ENCODE measurements at places on chromosomes 12 and 14. TPM values are rescaled to one million over a fixed set of nuclear protein-coding genes. Genes with fewer than 3 reads are reported as not detected.

Gene CLEC2A
- not detected for total RNA-seq

DNA sequence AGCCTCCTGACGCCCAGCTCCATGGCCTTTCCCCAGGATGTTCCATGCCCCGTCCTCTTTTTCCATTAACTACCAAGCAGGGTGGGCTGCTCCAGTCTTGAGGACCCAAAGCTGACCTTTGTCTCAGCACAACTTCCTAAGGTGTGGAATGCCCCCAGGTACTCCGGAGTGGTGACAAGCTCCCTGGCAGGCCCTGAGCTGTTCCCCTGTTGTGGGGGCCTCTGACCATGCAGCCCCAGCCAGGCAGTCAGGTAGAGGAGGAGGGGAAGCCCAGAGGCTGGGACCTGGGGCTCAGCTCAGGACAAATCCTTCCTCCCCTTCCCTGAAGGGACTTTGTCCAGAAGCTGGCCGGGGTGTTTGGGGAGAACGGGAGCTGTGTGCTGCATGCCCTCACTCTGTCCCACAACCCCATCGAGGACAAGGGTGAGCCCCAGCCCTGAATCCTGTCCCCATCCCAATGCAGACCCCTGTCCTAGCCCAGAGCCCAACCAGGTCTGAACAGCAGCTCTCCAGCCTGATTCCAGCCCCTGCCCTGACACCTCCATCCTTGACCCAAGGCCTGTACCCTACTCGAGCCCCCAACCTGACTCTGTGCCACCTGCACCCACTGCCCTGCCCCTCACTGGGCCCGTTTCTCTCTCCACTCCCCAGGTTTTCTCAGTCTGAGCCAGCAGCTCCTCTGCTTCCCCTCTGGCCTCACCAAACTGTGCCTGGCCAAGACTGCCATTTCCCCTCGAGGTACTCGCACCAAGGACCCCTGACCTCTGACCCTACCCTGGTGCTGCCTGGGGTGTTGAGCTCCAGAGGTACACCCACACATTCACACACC, 4.4 kb downstream of the CARMIL3 start:
- no peak overlapping the region for H3K4me3 ChIP-seq
- H3K27ac ChIP-seq = no peak overlapping the region
- DNase-seq = no peak
- peaks cover 15% of the 10 kb centered on the region for H3K4me1 ChIP-seq
- no peaks in the 10 kb centered on the region for H3K36me3 ChIP-seq

Gene SPTSSA
- total RNA-seq = 24.7 TPM

DNA sequence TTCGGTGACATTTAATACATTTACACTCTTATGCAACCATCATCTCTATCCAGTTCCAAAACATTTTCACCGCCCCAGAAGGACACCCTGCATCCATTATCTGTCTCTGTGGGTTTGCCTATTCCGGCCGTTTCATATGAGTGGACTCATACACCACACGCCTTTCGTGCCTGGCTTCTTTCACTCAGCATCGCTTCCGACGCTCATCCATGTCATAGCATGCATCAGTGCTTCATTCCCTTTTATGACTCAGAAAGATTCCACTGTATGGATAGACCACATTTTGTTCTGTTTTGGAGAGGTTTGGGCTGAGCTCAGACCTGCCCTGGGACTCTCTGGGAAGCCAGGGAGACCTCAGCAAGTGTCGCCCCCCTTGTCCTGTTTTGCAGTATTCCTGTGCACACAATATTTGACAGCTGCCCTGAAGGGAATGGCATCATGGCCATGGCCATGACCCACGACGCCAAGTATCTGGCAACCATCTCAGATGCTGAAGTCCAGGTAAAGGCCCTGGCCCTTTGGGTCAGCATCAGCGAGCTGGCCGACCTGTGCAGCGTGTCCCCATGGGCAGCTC, 23.8 kb downstream of the CFAP251 start:
- H3K27me3 ChIP-seq = no peaks in the 10 kb centered on the region
- no peak for DNase-seq
- H3K4me3 ChIP-seq = no peak overlapping the region
- peak overlapping the region; percentile 81 for H3K27ac ChIP-seq
- H3K36me3 ChIP-seq = peaks cover 7% of the 10 kb centered on the region

DNA sequence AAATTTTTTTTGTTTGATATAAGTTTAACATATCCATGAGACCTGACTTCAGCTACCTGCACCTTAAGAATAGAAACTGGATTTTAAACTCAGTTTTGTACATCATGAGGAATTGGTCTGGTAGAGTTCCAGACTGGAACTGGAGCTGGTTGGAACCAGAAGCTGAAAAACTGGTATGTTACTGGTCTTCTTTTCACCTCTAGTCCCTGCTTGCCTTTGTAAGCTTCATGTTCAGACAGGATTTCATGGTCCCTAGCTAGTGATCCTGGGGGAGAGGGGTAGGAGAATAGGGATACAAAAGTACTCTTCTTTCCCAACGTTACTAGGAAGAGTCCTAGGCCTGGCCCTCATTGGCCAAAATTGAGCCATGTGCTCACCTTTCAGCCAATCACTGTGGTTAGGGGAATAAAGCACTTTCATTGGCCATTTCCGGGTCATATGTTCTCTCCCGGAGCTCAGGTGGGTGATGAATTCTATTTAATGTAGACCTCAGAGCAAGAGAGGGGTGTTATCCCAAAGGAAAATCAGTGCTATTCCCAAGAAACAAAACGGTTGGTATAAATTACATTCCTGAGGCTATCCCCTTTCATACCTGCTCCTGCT, 36.9 kb upstream of the APPL2 start:
- no peak overlapping the region for H3K27ac ChIP-seq
- no peaks in the 10 kb centered on the region for H3K4me1 ChIP-seq
- no peaks in the 10 kb centered on the region for H3K36me3 ChIP-seq
- H3K27me3 ChIP-seq = no peaks in the 10 kb centered on the region
- no peak overlapping the region for H3K4me3 ChIP-seq
